ENCODE measurements at places on chromosomes 3 and 15.

- DNase-seq: no peak
Measured at GRCh38 chr3:156036258-156037053, 83.9 kb upstream of the KCNAB1 start.

- DNase-seq: no peak
Measured at GRCh38 chr15:45521596-45522327, 793 bp downstream of the SLC30A4 start.

DNA sequence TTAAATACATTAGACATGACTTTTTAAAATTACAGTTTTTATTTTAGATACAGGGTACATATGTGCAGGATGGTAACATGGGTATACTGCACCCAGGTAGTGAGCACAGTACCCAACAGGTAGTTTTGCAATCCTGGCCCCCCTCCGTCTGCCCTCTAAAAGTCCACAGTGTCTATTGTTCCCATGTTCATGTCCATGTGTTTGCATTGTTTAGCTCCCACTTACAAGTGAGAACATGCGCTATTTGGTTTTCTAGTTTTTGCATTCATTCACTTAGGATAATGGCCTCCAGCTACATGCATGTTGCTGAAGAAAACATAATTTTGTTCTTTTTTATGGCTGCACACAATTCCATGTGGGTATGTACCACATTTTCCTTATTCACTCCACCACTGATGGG lies 23.8 kb downstream of the C3orf70 start:
- DNase-seq: no peak

DNA sequence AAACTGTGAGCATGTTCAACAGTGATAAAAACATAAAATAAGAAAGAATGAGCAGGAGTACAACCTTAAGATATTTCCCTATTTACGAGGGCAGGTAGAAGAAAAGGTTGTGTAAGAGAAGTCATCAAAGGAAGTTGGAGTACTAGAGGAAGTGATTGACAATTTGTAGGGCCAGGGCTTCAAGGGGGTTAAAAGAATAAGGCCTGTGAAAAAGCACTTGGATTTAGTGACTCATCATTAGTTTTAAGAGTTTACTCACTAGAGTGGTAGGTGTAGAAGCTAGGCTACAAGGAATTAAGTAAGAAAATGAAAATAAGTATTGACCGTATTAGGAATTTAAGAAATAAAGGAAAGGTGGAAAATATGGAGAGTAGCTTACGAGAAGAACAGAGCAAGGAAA lies 23.6 kb downstream of the KCNMB3 start:
- no peak for DNase-seq

- DNase-seq: no peak
Measured at GRCh38 chr15:98980899-98981228, 26.7 kb downstream of the PGPEP1L start.
